ENCODE measurements at places on chromosomes 2 and 18. TPM values are rescaled to one million over a fixed set of nuclear protein-coding genes. Genes with fewer than 3 reads are reported as not detected.

DNA sequence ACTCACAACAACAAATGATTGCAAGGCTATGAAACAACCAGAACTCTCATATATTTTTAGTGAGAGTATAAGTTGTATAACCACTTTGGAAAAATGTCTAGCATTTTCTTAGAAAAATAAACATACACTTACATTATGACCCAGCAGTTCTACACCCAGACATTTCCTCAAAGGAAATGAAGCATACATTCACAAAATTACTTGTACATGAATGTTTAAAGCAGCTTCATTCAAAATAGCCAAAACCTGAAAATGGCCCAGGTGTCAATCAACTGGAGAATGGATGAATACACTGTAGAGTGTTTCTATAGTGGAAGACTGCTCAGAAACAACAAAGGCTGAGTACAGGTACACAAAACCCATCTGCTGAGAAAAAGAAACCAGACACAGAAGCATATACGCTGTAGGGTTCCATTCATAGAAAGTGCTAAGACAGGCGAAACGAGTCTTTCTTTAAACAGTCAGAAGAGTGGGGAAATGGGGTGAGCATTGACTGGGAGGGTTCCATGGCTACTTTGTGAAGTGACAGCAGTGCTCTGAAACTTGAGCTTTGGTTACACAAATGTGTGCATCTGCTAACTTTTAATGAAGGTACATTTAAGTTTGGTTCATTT is 799.0 kb downstream of the DCDC2C start:
- no peak for DNase-seq

Gene DUSP19
- 1.0 TPM for total RNA-seq

Gene C2orf76
- 9.8 TPM for total RNA-seq

Gene IL36RN
- total RNA-seq = not detected

GRCh38 chr2:7672027-7672684 is 754.9 kb downstream of the RNF144A start:
- DNase-seq = peak; percentile 66

- no peak for DNase-seq
These were observed 294.9 kb downstream of the DYSF start for GRCh38 chr2:71748227-71748626.

DNA sequence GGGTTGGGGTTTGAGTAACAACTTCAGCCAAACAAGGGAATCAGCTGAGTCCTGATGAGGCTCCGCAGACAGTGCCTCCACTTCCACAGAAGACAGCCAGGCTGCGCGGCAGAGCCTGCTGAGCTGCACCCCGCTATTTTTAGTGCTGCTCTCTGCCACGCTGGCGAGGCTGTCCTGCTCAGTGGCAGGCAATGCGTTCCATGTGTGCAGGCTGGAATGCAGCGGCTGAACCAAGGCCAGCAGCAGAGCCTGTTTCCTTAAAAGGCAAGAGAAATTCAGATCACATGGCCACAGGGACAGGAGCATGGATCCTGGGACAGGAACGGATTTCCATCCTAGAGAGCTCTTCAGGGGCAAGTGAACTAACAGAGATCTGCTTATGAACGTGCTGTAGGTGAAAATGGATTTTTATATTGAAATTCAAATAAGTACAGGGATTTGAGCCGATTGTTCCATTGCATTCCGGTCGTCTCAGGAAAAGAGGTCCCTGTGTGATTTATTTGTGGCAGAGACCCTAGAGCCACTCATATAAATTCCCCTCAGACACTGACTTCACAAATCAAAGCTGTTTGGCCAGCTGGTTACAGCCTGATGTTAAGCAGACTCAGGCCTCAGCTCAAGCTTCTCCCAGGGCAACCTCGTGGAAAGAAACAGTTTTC is 98.7 kb downstream of the COL6A3 start:
- DNase-seq = no peak

All from MCF 10A (cell line).